ENCODE measurements at places on chromosomes 2 and 18. TPM values are rescaled to one million over a fixed set of nuclear protein-coding genes. Genes with fewer than 3 reads are reported as not detected.

DNA sequence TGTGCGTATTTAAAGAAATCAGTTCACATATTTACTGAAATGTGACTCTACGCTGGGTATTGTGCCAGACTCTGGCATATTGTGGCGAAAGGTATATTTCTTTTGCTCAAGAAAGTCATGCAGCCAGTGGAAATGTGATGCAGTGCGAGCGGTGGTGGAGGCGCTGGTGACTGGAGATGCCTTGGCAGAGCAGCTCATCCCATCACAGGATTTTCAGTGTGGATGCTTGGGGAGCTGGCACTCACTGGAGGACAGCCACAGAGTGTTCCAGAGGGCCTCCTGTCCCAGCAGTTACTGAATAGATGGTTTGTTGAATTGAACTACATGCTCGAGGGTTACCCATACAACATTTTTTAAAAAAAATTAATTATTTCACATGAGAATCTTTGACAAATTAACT lies 117.6 kb downstream of the ZNF407 start:
- no peak for DNase-seq

DNA sequence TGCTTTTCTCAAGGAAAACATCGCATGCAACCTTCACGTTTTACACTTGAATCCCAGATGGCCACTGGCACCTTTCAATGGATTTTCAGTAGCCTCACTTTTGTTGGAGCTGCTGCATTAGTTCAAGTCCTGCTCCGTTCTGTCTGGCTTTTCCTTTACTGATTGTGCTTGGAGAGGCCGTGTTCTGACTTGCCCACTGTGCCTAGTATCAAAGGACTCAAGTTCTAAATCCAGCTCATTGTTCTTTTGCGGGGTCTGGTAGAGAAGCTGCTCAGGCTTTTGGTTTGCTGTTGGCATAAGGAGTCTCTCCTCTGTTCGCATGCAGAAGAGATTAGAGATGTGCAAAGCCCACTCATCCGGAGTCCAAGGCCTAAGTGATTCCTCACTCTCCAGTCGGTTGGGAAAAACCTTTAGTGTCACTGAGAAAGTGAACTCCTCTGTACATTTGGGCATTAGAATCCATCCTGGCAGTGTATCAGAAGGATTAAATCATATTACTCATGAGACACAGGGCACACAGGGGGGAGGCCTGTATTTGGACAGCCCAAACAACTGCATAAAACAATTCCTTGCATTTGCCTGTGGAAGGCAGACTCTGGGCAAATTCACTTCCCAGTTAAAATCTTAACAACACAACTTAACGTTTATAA lies 69.7 kb downstream of the NCK2 start:
- DNase-seq, result no peak

DNA sequence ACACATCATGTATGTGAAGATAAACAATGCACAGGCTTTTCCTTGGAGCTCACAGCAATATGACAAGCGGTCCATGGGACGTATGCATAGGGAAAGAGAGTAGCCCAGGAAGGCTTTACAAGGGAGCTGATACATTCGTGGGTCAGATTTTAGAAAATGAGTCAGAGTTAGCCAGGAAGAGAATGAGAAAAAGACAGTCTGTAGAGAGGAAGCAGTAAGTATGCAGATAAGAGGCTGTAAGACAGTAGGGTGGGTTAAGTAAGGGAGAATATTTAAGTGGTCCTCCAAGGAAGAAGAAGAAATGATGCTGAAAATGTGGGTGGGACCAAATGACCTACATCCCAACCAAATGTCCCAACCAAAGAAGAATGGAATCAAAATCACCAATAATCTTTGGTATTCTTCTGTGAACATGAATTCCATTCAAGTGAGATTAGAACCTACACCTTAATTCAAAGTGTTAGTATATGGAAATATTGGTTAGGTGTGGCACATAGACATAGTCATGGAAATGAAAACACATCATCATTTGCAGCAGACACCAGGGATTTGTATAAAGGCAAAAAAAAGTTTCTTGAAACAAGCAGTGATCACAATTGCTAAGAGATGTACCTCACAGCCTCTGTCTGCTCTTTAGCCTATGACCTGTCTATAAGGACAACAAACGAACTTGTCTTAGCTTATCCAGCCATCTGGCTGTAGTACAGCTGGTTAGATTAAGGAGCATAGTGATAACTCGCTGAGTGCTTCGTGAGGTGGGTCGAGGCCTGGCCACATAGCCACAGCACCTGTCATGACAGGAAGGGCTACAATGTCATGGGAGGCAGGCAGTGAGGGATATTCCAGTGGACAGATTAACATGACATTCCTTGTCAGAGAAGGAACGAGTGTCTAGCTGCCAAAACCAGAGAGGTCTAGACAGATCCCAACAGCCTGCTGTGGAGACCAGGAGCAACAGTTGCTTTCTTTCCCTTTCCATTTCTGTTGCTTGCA lies 133.6 kb downstream of the ALK start:
- no peak for DNase-seq

Gene PSMA8
- total RNA-seq, result not detected

Gene TCF23
- not detected for total RNA-seq
